ENCODE measurements at places on chromosomes 5 and 9. TPM values are rescaled to one million over a fixed set of nuclear protein-coding genes. Genes with fewer than 3 reads are reported as not detected.

Gene CCL27
- total RNA-seq, result 0.43 TPM

Gene LTC4S
- total RNA-seq, result 5.7 TPM

Gene SPINK13
- not detected for total RNA-seq

Gene PRDM9
- not detected for total RNA-seq

Gene CRHBP
- total RNA-seq, result not detected

Gene ARHGEF39
- 13.1 TPM for total RNA-seq

Gene ACSL6
- 31.5 TPM for total RNA-seq

Gene IL7R
- total RNA-seq, result 738 TPM

Gene NDOR1
- 39.8 TPM for total RNA-seq

Gene CANX
- 255 TPM for total RNA-seq

Gene C1QTNF3
- total RNA-seq, result 4.1 TPM

Gene EPB41L4A
- total RNA-seq, result 0.11 TPM

Gene PCDHGA12
- total RNA-seq, result not detected

Gene LCN9
- total RNA-seq, result not detected

Gene KIAA0825
- 2.2 TPM for total RNA-seq

Gene TSSK1B
- total RNA-seq, result not detected

Gene FGF10
- total RNA-seq, result not detected

GRCh38 chr5:146626936-146627335 is 110.9 kb upstream of the GPR151 start:
- no peak for DNase-seq

GRCh38 chr9:94944626-94945025 is 218.1 kb downstream of the AOPEP start:
- DNase-seq, result no peak

DNA sequence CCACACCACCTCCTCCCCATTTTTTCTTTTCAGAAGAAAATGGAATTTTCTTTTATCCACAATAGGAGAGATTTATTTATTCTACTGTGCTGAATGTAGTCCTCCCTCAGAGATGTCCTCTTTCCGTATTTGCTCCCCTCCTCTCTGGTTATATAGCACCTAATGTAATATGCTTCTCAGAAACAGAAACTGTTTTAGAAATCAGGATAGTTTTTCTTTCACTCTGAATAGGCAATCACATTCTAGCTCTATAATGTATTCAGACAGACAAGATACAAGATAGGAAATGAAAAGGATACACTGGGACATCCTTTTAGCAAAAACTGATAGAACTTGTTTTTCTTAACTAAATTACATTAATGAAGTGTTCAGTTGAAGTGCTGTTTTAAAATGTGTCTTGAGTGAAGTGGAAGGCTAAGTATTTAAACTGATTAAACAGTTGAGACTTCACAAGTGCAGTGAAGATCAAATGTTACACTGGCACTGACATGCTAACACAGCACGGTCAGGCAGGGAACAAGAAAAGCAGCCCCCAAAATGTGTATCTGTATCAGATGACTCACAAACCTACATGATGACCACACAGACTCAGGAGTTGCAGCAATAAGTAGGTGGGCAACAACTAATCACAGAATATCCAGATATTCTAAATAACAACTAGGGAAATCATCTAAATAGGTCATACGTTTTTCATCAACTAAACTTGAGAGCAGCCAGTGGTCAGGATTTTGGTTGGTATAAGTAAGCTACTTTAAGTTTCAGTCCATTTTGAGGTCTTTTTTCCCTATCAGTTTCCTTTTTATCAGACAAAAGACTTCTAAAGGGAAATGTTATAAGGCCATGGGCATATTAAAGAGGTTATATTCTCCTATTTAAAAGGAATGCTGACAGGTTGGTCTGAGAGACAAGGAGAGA is 260.4 kb downstream of the MLLT3 start:
- no peak for DNase-seq

- no peak for DNase-seq
Observed at GRCh38 chr5:156922207-156922792, 40.7 kb downstream of the TIMD4 start.

- DNase-seq, result no peak
Observed at GRCh38 chr5:56050551-56051255, 55.9 kb upstream of the IL6ST start.

DNA sequence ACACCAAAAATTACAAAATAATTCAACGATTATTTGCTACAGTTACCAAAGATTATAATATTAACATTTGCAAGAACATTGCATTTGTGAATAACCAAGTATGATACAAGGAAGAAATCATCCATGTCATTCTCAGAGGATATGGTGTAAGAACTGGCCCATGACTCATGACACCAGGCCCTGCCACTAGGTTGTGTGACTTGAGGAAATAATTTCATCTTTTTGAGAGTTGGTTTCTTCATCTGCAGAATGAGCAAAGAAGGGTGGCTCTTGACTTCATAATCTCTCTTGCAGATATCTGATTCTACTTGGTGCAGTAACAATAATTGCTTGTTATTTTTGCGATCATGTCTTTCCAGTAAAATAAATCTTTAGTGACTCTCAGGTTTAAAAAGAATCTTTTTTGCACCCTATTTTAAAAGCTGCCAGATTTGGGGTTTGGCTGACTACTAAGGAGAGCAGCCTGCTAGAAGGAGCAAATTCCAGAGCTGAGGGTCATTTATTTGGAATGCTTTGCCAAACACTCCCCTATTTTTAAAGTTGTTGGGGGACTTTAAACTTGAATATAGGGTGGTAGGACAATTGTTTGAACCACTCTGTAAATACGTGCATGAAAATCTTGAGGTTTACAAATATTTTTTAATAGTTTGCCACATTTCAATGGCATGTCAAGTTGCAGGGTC is 23.5 kb downstream of the ITGA1 start:
- DNase-seq, result no peak

- DNase-seq, result no peak
Observed at GRCh38 chr5:169636477-169637084, 494 bp upstream of the DOCK2 start.

- DNase-seq, result no peak
Observed at GRCh38 chr5:148639081-148639480, 15.2 kb downstream of the HTR4 start.

DNA sequence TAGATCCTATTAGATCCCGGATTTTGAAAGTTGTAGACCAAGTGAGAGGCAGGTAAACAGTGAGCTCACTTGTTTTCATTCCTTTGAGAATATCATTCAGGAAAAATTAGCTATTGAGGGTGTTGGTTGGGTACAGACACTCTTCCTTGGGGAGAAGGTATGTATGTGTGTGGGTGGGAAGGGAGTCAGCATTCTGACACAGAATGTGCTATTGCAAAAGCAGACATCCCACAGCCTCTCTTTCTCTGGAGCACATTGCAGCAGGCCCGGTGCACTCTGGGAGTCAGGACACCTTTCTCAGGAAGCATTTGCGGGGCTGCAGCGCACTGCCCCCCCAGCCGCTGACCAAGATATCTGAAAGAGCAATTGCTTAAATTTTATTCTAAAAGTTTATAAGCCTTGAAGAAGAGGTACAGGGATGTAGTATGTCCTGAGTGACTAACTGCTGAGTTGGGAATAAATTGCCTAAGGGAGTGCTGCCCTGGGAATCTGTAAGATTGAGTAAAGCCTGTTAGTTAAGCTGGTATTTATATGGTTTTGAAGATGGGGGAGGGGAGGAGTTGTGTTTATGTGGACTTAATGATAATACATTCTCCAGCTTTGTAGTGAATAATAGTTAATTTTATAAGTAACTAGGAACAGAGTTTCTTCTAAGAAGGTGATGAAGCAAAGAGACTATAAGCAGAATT is 5.2 kb downstream of the TNFAIP8 start:
- DNase-seq, result no peak

DNA sequence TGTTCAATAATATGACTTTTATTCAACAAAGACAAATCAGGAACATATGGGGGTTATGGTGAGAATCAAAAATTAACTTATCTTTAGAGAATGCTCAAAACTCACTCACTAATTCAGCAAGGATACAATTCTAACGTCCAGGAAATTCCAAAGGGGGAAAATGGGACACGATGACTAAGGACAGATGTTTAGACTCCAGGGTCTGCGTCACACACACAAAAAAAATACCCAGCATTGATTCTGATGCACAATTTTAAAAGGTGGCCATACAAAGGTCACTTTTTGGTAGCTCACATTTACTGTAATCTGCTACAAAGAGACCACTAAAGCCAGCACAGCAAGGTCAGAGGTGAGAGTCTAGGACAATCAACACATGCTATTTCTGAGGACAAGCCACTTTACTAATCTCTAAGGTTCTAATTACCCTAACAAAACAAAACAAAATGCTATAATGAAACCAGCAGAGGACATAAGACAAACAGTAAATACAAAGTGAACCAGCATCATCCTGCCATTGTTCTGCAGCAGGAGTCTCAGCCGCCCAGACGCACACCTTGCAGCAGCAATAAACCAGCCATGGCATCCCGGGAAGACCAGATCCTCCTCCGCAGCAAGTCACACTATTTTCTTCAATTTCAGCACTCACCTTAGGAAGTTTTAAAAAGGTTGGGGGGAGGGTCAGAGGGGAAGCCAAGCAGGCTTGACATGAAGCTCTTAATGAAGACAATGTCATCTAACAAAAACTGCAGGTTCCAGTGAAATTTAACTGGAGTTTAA is 57.8 kb downstream of the TTC39B start:
- no peak for DNase-seq

DNA sequence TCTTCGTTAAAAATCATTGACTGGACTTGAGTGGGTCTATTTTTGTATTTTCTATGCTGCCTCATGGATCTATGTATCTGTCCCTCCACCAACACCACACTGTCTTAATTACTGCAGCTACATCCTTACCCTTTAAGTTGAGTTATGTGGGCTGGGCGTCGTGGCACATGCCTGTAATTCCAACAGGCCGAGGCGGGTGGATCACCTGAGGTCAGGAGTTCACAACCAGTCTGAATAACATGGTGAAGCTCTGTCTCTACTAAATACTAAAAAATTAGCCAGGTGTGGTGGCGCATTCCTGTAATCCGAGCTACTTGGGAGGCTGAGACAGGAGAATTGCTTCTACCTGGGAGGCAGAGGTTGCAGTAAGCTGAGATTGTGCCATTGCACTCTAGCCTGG is 48.2 kb downstream of the XRCC4 start:
- no peak for DNase-seq

DNA sequence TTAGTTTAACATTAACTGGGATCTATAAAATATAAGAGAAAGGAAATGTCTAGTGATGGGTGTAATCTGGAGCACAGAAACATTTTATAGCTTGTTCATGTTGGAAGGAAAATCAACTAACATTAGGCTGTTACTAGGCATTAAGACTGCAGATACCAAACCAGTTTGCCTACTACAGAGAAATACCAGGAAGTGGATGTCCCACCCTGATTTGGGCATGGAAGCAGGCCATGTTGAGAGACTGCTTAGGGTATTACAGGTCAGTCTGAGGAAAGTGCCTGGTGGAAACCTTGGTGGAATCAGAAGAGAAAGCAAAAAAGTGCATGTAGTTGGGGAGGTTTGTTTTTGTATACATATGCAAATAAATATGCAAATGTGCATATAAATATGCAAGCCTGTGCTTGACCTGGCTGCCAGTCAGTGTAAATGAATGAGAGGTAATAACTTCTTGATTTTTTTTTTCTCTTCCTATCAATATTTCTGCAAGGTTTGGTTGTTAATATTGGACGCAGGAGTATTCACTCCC is 9.6 kb upstream of the CCDC112 start:
- no peak for DNase-seq

GRCh38 chr9:129572052-129572425 is 48.9 kb downstream of the C9orf50 start:
- no peak for DNase-seq

GRCh38 chr5:91132550-91132949 is 250.6 kb downstream of the ARRDC3 start:
- no peak for DNase-seq

DNA sequence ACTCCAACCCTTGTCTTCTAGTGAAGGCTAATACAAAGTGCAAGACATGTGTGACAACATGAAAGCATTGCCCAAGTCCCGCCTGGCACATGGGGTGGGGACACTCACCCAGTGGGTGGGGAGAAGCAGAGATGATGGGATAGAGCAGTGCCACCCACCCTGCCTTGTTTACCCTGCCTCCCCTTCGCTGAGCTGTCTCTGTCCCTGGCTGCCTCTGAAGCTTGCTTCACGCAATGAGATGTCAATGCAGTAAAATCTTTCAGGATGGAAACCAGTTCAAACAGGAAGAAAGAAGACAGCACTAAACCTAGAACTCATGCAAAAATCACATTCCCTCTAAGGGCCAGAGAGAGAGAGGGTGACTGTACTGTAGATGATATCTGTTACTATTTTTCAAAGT is 148.0 kb downstream of the INSYN2B start:
- DNase-seq, result no peak

- no peak for DNase-seq
Observed at GRCh38 chr9:77843871-77844155, 187.8 kb downstream of the GNAQ start.

DNA sequence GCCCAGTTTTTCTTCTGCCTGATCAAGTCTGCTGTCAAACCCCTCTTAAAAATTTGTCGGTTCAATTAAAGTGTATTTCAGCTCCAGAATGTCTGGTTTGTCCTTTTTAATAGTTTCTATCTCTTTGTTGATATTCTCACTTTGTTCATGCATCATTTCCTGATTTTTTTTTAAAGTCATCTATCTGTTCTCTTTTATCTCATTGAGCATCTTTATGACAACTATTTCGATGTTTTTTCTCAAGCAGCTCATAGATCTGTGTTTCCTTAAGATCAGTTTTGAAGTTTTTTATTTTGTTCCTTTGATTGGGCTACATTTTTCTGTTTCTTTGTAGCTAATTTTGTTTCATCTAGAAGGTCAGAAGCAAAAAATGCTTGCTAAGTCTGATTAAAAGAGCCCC is 53.7 kb downstream of the FGD3 start:
- DNase-seq, result no peak

DNA sequence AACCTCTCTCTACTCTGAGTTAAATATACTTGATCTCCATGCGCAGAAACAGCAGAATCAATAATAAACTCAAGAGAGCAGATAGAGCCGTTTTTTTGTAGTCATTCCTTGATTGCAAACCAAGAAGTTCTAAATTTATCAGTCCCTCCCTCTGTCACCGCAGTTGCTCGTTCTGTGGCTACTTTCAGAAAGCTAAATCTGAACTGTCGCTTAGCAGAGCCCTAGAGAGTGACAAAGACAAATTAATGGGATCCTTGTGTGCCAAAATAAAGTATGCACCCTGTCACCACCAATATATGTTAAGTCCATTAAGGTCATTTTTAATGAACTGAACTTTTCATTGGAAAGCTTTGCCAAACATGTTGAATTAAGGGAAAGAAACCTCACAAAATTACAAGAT is 218.3 kb downstream of the ADAMTSL1 start:
- no peak for DNase-seq

- DNase-seq, result no peak
Observed at GRCh38 chr5:39143151-39143860, 69.1 kb upstream of the RICTOR start.

- no peak for DNase-seq
Observed at GRCh38 chr5:176172246-176172645, 66.0 kb upstream of the SIMC1 start.

GRCh38 chr5:154761046-154761736 is 6.0 kb downstream of the LARP1 start:
- peak; percentile 36 for DNase-seq

DNA sequence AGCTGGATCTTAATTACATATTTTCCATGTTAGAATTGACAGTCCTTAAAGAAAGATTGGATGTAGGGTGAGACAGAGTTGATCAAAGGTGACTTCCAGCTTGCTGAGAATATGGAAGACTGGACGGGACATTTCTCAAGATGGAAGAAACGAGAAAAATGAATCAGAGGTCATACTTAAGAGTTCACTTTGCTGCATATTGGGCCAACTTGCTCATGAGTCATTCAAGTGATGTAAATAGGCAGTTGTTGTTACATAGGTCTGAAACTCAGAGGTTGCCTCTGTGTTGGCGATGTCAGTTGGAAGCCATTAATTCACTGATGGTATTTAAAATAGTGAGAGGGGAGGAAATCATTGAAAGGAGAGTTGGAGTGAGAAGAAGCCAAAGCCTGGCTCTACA is 132.8 kb downstream of the CD180 start:
- no peak for DNase-seq
